ENCODE measurements at places on chromosomes 13 and 19.
A peak's percentile ranks its signal among the peaks of the same experiment; 100 is the strongest.

GRCh38 chr19:5719274-5719960, 529 bp downstream of the LONP1 start:
- DNase-seq, result peak; percentile 58

DNA sequence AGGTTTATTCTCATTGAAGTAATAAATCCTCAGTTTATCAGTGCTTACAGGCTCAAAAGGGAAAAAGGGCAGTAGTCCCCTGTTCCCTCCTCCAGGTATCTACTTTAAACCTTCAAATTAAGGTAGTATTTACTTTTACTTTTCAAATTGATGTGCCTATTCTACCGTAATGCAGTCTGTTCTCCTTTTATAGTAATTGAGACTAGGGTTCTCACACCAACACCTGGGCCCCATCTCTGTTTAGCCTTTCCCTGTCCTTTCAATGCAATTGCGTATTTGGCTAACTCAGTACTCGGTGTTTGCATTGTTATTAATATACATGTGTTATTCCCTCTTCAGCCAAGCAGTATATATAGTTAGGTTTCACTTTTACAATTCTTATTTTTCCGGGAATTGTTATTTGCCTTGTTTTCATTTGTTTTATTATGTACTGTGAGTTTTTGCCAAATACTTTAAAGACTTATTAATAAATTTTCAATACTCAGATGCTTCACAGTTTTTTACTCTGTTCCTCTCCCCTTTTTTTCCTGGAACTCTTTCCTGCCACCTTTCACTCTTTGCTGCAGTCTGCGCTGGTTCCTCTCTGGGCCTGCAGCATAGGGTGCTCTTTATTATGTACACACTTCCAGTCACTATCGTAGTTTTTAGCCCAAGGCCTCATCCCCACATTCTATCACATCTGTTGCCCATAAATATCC, 30.3 kb downstream of the USPL1 start:
- DNase-seq, result no peak

- DNase-seq, result peak; percentile 26
Observed at GRCh38 chr19:55275851-55276719, 3.8 kb downstream of the HSPBP1 start.

DNA sequence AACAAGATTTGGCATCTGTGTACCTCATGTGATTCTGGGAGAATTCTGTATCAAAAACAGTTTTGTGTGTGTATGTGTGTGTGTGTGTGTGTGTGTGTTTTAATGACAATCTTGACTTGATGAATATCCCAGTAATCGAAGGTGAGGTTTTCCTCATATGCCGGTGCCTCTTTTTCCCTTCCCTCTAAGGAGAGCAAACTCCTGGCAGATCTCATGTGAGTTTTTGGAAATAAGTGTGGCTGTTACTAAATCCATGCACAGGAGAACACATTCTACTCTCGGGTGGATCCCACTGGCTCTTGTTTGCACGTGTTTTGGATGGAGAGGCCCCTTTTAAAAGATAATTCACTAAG, 29.0 kb upstream of the CEBPG start:
- no peak for DNase-seq

- peak; percentile 91 for DNase-seq
Observed at GRCh38 chr19:23758187-23759074, at the start of gene ZNF681. Gene ZNF681, minus strand, starts transcription at chr19:23758891. Its CDS starts 142 bp downstream, at chr19:23758749.

DNA sequence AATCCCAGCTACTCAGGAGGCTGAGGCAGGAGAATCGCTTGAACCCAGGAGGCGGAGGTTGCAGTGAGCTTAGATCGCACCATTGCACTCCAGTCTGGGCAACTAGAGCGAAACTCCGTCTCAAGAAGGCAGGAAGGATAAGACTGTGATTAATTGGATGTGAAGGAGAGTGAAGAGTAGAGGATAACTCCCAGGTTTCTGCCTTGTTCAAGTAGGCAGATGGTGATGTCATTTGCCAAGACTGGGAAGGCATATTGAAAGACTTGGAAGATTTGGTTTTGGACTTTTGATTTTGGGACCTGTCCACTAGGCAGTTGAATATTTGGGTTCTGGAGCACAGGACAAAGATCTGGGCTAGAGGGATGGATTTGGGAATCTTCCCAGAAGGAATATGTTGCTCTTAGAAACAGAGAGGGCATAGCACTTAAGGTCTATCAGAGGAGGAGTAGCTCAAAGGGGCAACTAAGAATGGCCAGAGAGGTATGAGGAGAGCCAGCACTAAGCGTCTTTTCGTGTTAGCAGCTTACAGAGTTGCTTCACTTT, 20.0 kb downstream of the GARRE1 start:
- no peak for DNase-seq

- DNase-seq, result no peak
Observed at GRCh38 chr13:113948034-113948742, 25.7 kb downstream of the C13orf46 start.

GRCh38 chr13:50125554-50126262, 110.5 kb downstream of the KCNRG start:
- peak; percentile 93 for DNase-seq
